ENCODE measurements at places on chromosomes 16 and 17.

DNA sequence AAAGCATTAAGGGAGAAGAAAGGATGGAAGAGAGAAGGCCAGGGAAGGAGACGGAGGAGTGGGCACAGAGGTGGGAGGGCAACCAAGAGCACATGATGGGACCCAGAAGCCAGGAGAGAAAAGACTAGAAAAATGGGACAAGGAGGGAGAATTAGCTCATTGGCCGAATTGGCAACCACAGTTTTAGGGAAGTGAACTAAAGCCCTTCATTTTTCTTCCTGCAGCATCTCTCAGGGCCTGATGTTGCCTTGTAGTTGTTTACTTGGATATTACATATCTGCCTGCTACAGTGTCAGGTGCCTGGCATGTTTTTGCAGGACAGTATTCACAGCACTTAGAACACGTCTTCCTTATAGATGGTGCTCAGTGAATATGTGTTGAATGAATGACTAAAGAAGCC is 19.0 kb downstream of the EMP2 start:
- DNase-seq: no peak

DNA sequence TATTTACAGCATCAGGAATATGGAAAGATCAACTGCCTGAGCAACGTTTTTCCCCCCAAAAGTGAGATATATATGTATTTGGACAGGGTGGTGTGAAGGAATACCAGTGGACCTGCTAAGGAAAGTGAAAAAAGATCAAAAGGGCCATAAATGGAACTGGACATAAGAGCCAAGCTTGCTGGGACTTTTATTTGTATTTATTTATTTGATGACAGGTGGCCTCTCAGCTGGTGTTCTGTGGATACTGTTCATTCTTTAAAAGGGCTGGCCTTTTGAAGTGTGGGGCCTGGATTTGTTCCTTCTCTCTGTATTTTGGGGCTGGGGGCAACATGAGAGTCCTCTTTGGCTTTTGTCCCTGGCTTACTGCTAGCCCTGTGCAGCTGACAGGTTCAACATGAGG is 306.6 kb upstream of the N4BP1 start:
- no peak for DNase-seq

- DNase-seq: no peak
Observed at GRCh38 chr17:59766491-59766890, 59.0 kb downstream of the VMP1 start.

DNA sequence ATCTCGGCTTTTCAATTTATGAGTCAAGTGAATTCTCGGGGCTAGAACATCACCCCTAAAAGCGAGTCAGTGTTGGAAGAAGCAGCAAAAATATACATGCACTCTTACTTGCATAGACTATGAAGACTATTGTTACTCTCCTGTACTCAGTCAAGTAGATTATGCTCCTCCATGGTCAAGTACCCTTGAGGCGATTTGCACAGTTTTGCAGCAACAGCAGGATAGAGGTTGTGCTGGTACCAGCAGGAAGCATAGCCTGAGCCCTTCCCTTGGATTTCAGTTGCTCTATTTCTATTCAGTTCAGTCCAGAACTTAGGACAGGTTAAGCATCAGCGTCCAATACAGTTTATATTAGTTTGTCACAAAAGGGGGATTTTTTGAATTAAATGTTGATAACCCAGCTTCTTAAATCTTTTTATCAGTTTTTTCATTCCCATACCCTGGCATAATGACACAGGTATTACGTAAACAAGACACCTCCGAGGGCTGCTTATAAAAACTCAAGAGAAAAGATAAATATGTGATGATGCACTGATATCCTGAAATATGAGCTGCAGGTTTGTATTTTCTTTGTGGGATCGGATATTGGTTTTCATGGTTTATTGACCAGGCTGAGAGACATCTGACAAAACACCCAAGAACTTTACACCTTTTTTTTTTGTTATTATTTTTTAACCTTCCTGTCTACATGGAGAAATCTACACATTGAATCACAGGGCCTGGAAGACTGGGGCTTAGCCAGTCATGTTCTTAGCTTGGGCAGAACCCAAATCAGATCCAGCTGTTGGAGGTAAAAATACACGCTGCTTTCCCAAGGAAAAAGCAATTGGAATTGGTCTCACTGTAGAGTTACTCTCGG is 144.1 kb downstream of the PITPNC1 start:
- DNase-seq: no peak
